ENCODE measurements at places on chromosomes 13 and 19. TPM values are rescaled to one million over a fixed set of nuclear protein-coding genes. Genes with fewer than 3 reads are reported as not detected.

DNA sequence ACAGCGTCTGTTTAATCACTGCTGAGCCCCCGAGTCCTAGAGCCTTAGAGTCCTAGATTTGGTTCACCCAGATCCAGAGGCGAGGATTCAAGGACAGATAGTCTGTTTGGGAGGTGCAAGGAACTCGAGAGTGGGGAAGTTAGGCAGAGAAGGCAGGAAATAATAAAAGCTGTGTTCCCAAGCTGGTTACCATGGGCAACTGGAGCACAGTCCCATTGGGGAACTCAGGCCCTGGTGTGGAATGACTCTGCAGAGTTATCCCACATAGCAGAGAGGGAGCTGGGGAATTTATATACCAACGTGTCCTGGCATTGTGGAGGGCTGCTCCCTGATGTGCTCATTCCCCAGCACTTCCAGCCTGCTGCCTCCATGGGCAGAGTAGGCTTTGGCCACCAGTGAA is 9.7 kb downstream of the IGSF23 start:
- no peak for DNase-seq

DNA sequence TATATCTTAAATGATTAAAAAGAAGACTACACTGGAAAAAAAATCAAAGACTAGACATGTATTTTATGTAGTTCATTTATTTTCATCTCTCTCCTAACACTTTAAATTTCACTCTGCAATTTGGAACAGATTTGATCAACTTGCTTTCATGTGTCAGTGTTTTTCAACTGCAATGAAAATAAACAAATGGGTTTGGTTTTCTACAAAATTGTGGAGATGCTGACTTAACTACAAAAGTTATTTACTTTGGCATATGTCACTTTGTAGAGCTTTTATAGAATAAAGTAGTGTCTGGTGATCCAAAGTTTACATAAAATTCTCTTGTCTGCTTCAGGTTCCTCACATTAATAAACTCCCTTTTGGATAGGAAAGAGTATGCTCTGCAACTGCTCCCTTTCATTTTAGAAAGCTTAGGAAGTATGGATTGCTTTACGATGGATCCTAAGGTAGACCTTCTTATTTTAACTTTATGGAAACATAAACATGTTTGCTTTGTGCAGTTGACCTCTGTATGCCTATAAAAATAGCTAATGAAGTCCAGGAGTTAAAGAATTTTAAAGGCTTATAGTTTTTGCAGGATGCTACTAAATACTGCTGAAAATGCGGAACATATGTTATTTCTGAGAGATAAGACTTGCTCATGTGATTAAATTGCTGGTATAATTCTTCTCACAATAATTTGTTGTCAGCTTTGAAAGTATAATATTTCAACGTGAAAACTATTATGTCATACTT is 815.9 kb downstream of the PCDH9 start:
- no peak for DNase-seq

GRCh38 chr13:76621705-76622104 is 264.5 kb downstream of the KCTD12 start:
- no peak for DNase-seq

CALR3 gene
- not detected for total RNA-seq

- DNase-seq, result no peak
These were observed 11.6 kb upstream of the GPR18 start for GRCh38 chr13:99269627-99270241.

- no peak for DNase-seq
These were observed 162.1 kb downstream of the GPC6 start for GRCh38 chr13:93388701-93389100.

DNA sequence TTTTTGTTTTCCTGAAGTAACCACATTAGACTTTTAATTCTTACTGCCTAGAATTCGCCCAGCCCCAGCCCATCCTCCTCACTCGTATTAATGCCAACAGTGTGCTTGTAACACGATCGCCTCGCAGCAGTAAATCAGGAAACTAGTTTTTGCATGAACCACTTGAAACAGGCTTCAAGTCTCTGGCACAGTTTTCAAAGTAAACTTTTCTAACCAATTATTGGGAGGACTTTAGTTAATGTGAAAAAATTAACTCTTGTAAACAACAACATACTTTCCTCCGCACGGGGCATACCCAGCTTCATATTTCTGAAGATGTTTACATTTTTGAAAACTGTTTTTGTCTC is 39.2 kb downstream of the TNFRSF19 start:
- DNase-seq, result no peak

DNA sequence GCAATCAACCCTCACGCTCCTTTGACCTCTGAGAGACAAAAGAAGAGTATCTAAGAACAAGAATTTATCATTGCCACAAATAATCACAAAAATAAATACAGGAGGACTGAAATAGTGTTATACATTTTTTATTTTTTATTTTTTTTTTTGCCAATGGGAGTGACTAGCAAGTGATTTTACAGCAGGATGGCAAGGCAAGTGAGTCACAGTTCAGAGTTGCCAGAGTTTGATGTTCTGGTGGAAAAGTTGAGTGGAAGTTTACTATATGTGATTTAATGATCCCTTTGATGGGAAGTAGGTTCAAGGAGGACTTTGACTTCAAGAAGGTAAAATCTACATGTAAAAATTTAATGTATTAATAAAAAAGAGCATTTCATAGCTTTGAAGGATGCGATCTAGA is 2691.4 kb downstream of the PCDH9 start:
- no peak for DNase-seq

ZNF613 gene
- 2.4 TPM for total RNA-seq

GRCh38 chr13:114041493-114041892 is 67.6 kb upstream of the C13orf46 start:
- no peak for DNase-seq

- DNase-seq, result no peak
These were observed 75.7 kb downstream of the DHRS12 start for GRCh38 chr13:51728275-51728673.

Data from sigmoid colon (tissue), 7 donors.